ENCODE measurements at places on chromosomes 2 and 18. TPM values are rescaled to one million over a fixed set of nuclear protein-coding genes. Genes with fewer than 3 reads are reported as not detected.
A peak's percentile ranks its signal among the peaks of the same experiment; 100 is the strongest.

DNA sequence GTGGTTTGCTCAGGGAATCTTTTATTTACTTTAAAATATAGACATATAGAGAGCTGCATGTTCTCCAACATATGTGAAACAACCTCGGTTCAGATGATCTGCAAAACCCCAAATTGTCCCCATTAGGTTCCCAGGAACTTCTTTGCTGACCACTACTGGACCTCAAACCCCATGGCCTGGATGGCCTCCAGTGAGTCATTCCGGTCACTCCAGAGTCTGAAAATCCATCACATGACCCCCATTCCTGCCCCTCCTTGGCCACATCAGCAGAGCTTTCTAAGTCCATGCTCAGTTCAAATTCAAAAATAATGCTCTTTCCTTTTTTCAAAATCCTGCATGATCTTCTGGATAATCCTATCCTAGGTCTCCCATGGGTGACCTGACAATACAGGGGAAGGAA lies 271.0 kb downstream of the TNS1 start:
- ATAC-seq: no peak

GRCh38 chr2:137655814-137656213 lies 308.5 kb upstream of the HNMT start:
- no peak for ATAC-seq

- ATAC-seq: no peak
Measured at GRCh38 chr2:47024046-47024445, 108.4 kb upstream of the MCFD2 start.

- no peak for ATAC-seq
Measured at GRCh38 chr2:70888923-70889715, 46.6 kb upstream of the ATP6V1B1 start.

GRCh38 chr2:15191789-15192188 lies 369.3 kb downstream of the NBAS start:
- ATAC-seq: no peak

- peak; percentile 65 for ATAC-seq
Measured at GRCh38 chr2:241803387-241804325, 5.3 kb upstream of the NEU4 start.

GRCh38 chr18:23135550-23136325 lies 453 bp downstream of the CABLES1 start:
- peak; percentile 13 for ATAC-seq

GRCh38 chr2:226581661-226582060 lies 218.0 kb downstream of the IRS1 start:
- ATAC-seq: no peak

The PDE11A gene
- not detected for total RNA-seq

The DNAJC5G gene
- total RNA-seq: not detected

The KCNIP3 gene
- 0.96 TPM for total RNA-seq

DNA sequence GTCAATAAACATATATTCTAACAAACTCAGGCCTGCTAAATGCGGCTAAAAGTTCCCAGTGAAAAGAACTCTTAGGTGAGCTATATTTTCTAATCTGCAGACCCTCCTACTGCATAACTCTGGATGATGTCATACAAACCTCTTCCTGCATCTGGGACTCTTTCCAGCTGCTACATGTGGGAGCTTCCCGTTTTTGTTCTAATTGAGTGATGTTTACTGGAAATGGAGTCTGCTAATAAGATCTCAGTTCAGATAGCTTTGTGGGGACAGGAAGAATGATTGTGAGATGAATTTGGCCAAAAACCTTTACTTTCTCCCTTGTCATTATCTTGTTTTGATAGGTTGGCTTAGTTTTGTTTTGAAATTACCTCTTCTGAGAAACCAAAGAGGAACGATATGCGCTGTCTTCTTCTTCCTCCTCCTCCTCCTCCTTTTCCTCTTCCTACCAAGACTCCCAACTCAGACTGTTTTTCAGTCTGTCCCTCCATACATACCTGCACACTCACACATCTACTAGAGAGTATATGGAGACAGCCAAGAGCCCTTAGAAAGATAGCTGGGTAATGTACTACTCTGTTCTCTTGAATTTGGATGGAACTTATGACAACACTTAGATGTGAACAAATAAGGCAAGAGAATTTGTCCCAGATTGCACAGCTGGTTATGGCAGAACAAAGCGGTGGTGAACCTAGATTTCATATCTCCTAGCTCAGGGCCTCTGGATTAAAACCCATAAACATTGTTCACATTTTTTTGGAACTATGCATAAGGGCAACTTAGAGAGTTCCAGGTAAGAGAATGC lies 39.8 kb upstream of the AAK1 start:
- peak; percentile 26 for ATAC-seq

DNA sequence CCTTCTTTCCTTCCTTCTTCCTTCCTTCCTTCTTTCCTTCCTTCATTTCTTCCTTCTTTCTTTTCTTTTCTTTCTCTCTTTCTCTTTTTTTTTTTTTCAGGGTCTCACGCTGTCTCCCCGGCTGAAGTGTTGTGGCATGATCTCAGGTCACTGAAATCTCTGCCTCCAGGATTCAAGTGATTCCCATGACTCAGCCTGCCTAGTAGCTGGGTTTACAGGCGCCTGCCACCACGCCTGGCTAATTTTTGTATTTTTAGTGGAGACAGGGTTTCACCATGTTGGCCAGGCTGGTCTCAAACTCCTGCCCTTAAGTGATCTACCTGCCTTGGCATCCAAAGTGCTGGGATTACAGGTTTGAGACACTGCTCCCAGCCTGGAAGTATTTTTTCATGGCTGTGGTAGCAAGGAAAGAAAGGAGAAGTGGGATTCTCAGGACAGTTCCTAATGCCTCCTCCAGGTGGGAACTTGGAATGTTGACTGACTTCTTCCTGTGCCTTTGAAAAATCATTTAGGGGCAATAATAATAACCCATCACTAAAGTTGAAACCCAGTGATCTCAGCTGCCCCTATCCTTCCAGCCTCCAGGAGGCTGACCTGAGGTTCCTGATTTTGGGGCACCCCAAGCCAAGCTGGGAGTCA lies 89.3 kb upstream of the CELF4 start:
- no peak for ATAC-seq

- ATAC-seq: no peak
Measured at GRCh38 chr18:78071776-78072175, 822.1 kb downstream of the GALR1 start.

GRCh38 chr18:79574938-79575525 lies 104.6 kb upstream of the CTDP1 start:
- no peak for ATAC-seq

The KLHL30 gene
- 0.08 TPM for total RNA-seq

GRCh38 chr2:112821142-112821541 lies 15.4 kb downstream of the IL1B start:
- no peak for ATAC-seq

- peak; percentile 70 for ATAC-seq
Measured at GRCh38 chr2:203453858-203454451, 81.1 kb downstream of the RAPH1 start.

DNA sequence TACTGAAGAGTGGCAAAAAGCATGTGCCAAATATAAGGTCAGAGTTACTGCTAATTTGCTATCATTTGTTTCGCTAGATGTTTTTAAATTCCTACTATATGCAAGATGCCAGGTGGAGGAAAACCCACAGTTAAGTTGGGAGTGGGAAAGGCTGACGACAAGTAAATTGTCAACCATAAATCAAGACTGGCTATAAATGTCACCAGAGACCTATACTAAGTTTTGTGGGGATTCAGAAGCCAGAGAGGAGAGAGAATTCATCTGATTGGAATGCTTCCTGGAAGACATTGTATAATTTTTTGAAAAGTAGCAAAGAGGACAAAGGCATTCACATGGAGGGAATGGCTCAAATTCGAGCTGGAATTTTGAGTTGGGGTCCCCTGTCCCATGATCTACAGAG lies 64.3 kb downstream of the CFAP221 start:
- ATAC-seq: no peak

DNA sequence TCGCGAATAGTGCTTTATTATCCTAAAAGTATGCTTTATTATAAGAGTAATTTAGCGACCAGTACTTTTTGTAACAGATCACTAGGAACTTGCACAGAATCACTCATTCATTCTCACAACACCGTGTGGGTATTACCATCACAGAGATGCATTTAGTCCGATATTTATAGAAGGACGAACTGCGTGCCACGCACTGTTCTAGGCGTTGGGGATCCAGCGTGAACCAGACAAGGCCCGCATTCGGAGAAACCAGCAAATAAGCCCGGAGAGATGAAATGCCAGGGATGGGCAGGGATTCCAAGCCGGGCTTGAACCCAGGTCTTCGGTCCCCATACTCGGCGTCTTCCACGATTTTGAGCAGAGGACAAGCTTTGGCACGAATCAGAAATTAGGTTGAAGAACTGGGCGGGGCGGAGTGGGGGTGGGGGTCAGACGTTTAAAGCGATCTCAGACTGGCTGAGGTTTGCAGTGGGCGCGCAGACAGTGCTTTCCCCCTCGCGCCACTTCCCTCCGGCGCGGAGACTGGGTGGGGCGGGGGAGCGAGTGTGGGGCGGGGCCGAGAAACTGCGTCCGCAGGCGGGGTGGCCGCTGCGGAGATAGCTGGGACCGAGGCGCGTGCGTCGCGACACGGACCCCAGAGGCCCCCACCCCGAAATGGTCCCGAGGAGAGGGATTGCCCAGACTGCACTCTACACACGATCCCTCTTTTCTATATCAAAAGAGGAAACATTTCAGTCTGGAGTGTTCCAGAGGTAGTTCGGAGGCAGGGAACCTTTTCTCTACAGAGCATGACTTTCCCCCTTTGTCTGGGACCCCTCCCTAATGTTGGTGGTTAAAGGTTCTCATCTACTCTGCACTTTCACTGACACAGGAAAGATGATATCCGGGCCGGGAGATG lies 1.1 kb upstream of the CXCR4 start:
- peak; percentile 56 for ATAC-seq

DNA sequence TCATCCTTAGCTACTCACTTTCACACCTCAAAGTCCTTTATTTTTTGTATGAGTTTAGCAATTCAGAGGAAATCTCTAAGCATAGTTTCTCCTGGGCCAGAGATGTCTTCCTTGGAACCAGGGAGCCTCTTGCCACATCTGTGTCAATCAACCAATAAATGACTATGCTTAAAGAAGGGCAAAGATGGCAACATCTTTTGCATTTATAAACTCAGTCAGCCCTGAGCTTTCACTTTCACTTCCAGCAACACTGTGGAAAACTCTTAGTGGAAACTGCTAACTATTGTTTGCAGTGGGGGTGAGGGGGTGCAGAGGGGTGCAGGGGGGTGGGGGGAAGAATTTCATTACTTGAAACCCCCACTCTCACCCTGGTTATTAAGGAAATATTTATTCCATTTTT lies 3.4 kb downstream of the ACVR1C start:
- no peak for ATAC-seq

All from esophagus mucosa (tissue), 1 donor.